ENCODE measurements at places on chromosomes 2 and 18.

- DNase-seq = no peak
Observed at GRCh38 chr2:170236680-170237047, 58.7 kb downstream of the MYO3B start.

GRCh38 chr18:44548291-44549221 is 132.1 kb upstream of the SETBP1 start:
- DNase-seq = no peak

GRCh38 chr2:208192611-208193236 is 2.9 kb upstream of the C2orf80 start:
- DNase-seq = no peak

- DNase-seq = no peak
Observed at GRCh38 chr2:55239656-55240222, 7.3 kb downstream of the RPS27A start.

- DNase-seq = no peak
Observed at GRCh38 chr2:24439280-24439970, 51.6 kb upstream of the NCOA1 start.

DNA sequence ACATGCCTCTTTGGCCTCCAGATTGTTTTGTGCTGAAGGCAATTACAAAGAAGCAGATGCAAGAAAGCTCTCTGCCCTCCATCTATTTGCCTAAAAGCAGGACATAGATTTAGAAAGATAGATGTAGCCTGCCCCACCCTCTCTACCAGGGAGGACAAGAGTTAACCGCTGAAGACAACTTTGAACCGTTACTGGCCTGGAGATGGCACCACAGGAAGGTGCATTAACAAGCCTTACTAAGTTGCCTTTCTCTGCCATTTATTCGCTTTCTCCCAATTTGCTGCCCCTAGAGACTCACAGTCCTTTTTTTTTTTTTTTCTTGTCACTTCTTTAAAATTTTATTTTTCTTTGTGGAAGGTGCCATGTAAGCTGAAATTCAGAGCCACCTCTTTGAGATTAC is 28.8 kb upstream of the RMDN2 start:
- no peak for DNase-seq

DNA sequence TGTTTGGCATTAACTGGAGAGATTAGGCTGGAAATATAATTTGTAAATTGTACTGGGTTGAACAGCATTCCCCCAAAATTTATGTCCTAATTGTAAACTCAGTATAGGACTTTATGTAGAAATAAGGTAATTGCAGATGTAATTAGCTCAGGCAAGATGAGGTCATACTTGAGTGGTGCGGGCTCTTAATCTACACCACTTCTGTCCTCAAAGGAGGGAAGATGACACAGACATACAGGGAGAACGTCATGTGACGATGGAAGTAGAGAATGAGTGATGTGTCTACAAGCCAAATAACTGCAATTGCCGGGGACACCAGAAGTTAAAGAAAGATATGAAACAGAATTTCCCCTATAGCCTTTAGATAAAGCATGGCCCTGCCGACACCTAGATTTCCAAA is 1501.1 kb upstream of the PIK3C3 start:
- DNase-seq = no peak

- DNase-seq = no peak
Observed at GRCh38 chr2:194696690-194697089, 960.3 kb upstream of the SLC39A10 start.

DNA sequence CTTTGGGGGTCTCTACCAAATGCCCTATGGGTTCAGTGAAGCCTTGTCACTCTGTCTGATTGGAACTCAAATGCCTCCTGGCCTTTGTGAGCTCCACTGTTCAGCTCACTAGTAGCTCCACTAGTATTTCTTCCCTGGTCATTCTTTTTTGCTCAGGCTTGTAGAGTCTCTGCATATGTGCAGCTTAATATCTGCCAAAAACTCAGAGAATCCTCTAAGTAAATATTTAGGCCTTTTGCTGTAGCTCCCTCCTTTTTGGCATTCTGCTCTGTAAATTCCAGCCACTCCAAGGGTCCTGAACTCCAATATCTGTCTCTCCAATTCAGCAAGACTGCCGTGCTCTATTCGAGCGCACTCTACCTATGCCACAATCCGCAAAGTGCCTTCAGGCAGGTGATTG is 146.5 kb downstream of the MAIP1 start:
- DNase-seq = no peak

DNA sequence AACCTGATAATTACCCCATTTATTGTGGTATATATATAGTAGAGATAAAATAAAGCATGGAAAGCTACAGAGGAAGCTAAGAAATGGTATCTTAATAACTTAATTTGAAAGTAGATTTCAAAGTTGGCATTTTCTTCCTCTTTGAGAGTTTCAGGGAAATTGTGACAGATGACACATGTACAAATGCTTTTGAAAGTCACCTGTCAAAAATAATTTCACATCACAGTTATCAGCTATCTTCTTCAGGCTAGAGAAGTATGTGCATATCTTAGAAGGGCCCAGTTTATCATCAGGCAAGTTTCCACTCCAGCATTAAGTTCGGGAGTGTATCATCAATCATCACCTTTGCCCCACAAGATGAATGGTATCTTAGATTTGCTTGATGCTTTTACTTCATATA is 457.9 kb downstream of the LRRTM4 start:
- no peak for DNase-seq

- no peak for DNase-seq
Observed at GRCh38 chr2:200962811-200963123, 693 bp downstream of the ORC2 start.

DNA sequence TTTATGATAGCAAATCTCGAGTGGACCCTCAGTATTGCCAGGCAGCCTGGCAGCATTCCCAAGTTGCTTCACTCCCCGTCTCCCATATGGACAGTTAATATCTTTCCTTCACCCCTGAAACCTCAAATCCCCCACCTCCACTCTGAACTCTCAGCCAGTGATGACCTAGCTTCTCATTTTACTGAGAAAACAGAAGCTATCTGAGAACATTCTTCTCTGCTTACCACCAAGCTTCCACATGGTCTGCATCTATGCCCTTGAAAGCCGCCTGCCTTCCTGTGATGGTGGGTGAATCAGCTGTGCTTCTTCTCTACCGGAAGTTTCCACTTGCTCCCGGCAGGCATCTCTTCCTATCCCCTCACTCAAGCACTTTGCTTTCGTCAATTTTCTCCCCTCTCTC is 529.2 kb downstream of the EPHA4 start:
- no peak for DNase-seq

DNA sequence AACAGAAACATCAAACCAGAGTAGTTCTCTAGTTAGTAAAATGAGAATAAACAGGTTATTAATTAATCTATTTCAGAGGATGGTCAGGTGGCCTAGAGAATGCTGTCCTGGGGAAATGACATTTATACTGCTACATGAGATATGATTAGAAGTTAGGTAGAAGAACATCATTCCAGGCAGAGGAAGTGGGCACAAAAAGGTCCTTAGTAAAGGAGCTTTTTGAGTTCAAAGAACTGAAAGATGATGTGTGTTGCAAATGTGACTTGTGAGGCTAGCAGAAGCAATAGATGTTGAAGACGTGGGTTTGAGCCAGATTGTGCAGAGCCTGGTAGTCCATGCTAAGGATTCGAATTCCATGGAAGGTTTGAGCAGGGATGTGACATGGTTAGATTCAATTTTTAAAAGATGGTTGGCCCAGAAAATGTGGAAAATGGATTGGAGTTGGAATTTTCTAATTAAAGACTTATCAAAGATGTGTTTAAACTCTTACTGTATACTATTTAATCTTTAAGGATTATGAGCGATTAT is 34.2 kb downstream of the RAB10 start:
- DNase-seq = no peak

DNA sequence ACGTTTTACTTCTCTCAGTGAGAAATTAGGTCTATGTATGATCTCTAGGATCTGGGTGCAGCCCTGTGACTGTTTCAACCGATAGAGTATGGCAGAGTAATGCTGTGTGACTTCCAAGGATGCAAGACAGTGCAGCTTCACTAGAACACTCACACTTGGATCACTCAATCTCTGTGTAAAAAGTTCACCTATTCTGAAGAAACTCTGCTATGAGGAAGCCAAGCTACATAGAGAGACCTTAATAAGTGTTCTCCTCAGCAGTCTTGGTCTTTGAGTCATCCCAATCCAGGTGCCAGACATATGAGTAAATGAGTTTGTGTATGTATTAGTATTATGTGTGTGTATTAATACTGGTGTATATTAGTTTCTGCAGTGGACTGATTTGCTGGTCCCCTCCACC is 335.0 kb downstream of the NR4A2 start:
- no peak for DNase-seq

GRCh38 chr2:133247631-133248030 is 320.6 kb downstream of the NCKAP5 start:
- DNase-seq = no peak

DNA sequence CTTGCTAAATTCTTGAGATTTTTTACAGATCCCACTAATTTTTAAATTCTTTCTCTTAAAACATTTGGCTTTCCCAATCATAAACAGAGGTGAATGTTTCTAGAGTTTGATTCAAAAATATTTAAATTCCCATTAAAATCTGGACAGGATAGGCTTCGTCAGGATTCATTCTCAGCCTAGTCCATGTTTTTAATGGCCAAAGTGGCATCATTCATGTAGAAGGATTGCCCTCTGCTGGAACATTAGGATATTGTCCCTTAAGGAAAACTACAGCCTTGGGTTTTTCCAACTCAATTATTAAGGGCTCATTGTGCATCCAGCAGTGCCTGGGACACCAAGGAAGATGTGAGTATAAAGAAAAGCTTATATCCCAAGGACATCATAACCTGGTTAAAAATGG is 71.7 kb downstream of the TPGS2 start:
- no peak for DNase-seq

DNA sequence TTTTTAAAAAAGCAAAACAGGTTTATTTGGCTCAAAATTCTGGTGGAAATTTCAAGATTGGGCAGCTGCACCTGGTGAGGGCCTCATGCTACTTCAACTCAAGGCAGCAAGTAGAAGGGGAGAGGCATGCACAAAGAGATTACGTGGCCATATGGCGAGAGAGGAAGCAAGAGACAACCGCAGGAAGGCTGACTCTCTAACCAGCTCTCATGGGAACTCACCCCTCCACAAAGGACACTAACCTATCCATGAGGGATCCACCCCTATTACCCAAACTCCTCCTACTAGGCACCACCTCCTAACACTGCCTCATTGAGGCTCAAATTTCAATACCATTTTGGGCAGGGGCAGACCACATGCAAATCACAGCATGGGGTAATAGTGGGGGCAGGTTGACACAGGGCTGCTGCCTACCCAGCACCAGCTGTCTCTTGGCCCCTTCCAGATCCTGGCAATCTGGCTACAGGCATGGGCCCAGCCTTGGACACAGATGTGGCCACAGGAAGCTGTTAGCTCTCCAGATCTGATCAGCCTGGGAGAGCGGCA is 2.0 kb upstream of the CAPN10 start:
- DNase-seq = peak; percentile 60

DNA sequence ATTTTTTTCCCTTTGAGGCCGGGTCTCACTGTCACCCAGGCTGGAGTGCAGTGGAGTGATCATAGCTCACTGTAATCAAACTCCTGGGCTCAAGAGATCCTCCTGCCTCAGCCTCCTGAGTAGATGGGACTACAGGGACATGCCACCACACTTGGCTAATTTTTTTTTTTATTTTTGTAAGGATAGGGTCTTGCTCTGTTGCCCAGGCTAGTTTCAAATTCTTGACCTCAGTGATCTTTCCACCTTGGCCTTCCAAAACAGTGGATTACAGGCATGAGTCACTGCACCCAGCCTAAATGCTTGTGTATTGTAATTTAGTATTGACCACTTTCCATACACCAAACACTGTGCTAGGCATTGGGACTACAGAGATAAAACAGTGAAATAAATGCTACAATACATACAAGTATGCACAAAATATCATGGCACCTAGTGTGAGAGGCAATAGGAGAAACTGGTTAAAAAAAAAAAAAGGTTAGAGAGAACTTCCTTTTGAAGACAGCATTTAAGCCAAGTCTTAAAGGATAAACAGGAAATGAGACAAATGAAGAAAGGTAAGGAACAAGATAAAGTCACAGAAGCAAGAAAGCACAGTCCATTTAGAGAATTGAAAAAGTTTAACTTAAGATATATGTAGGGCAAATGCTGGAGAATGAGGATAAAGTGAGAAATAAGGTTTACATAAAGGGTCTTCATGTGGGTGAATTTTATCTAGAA is 113.4 kb downstream of the GORASP2 start:
- no peak for DNase-seq

GRCh38 chr18:63306819-63307550 is 12.6 kb downstream of the BCL2 start:
- DNase-seq = no peak

DNA sequence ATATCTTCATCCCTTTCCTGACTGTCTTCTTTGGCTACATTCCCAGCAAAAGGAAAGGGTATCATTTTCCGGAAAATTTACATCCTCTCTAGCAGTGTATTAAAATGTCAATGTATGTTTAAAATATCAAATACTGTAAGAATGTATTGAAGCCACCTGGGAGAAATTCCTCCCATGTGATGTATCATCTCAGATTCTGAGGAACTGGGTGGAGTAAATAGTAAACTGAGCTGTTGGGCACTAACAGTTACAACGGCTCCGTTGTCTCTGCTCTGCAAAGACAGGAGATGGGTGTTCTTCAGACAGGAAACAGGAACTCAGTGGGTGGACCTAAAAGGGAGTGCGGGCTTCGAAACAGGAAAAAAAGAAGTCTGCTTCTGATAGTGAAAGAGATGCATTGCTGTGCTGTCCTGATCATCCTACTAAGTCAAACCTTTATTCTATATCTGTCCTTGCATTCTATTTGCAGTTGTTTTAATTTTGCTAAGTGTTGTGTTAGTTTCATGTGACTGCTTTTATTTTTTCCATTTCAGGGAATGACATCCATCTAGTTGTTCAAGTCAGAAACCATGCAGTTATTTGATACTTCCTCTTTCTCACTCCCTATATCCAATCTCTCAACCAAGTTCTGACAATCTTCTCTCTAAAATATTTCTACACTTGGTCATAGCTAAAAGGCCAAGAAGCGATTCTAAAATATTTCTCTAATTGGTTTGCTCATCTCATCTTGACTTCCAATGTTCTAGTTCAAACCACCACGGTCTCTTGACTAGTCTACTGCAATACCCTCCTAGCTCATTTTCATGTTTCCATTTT is 19.4 kb downstream of the DOK1 start:
- DNase-seq = peak; percentile 37

DNA sequence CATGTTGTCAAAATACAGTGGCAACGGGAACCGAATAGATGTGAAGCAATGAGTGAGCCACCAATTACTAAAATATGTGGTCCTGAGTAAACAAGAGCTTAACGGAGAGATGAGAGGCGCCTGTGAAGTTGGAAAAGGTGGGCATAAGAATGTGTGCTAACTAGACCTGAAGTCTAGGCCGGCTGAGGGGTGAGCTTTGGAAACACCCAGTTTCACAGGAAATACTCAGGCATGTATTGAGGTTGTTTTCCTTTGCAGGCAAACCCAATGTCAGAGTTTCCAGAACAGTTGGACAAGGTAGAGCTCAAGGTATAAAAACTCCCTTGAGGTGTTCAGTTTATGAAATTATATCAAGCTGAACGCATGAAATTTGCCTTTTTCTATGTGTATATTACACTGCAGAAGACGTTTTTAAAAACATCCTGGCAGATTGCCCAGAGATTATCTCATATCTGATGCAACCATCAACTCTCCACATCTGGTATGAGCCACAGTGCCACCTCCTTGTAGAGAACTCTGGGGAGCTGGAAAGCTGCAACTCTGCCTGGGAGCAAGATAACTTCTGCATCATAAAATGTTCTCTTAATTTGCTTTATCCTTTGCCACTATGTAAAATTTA is 3.9 kb upstream of the WDSUB1 start:
- peak; percentile 12 for DNase-seq

GRCh38 chr2:166972002-166972401 is 83.7 kb downstream of the XIRP2 start:
- no peak for DNase-seq

- DNase-seq = no peak
Observed at GRCh38 chr2:100749771-100750542, 70.0 kb upstream of the NPAS2 start.

- DNase-seq = peak; percentile 32
Observed at GRCh38 chr2:225052703-225053102, 10.4 kb upstream of the DOCK10 start.

All from CD4-positive, alpha-beta T cell treated with Interleukin-1 beta for 1 hour (primary cell).